ENCODE measurements at places on chromosomes 16 and 17.

GRCh38 chr17:78291944-78292910, 60.8 kb downstream of the TMEM235 start:
- DNase-seq = no peak

- no peak for DNase-seq
Measured at GRCh38 chr17:66474258-66474657, 171.8 kb downstream of the PRKCA start.

- DNase-seq = no peak
Measured at GRCh38 chr17:49013311-49014213, 16.4 kb downstream of the IGF2BP1 start.

DNA sequence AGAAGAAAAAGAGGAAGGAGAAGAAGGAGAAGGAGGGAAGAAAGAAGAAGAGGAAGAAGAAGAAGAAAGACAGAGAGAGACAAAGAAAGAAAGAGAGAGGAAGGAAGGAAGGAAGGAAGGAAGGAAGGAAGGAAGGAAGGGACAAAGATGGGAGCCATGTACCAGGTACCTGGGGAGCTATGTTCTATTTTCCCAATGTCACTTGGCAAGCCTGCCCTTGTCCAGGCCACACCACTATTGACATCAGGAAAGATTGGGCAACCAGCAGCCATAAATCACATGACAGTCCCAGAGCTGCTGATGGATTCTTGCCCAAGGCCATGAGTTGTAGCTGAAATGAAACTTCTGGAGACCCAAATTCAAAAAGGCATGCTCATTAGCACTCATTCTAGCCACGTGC, 2.7 kb upstream of the CES1 start:
- no peak for DNase-seq

DNA sequence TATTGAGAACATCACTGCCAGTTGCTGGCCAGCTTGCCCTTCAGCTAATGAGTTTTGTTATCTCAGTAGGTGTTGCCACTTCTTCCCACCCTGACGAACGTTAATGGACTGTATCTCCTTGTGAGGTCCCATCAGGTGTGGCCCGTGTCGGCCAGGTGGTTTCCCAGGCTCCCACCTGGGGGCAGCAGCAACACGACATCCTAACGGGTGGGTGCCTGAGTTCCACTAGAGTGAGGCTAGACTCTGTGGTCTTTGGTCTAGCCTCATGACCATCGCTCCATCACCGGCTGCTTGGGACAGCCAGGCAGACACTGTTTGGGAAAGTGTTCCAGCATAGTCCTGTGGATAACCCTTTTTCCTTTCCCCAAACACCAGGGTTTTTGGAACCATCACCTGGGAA, 45.6 kb upstream of the LCMT1 start:
- DNase-seq = no peak

- no peak for DNase-seq
Measured at GRCh38 chr16:66193543-66194229, 172.8 kb upstream of the CDH5 start.

GRCh38 chr16:89365044-89365467, 125.3 kb downstream of the ANKRD11 start:
- DNase-seq = no peak

- DNase-seq = no peak
Measured at GRCh38 chr16:88792078-88792550, 7.1 kb upstream of the PIEZO1 start.

GRCh38 chr16:85569615-85570212, 43.4 kb upstream of the GSE1 start:
- DNase-seq = no peak

DNA sequence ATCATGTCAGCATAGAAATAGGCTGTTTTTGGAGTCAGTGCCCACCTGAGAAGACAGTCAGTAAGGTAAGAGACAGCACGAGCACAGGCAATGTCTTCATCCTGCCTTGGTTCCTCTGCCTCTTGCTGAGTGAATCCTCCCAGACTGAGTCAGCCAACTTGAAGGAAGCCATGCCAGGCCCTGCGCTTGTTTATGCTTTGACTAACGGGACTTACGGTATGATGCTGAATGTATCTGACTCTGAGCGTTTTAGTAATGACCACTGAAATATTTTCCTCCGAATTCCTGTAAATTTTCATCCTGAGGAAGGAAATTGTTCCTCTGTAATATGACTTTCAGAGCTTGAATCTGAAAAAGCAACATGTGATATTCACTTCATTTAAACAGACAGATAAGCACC, 18.0 kb downstream of the C17orf67 start:
- DNase-seq = no peak

- DNase-seq = no peak
Measured at GRCh38 chr16:50613964-50614474, 65.8 kb downstream of the NKD1 start.

- DNase-seq = no peak
Measured at GRCh38 chr17:64686705-64687104, 24.6 kb upstream of the SMURF2 start.

GRCh38 chr17:40349477-40349894, 15.1 kb downstream of the GJD3 start:
- no peak for DNase-seq

DNA sequence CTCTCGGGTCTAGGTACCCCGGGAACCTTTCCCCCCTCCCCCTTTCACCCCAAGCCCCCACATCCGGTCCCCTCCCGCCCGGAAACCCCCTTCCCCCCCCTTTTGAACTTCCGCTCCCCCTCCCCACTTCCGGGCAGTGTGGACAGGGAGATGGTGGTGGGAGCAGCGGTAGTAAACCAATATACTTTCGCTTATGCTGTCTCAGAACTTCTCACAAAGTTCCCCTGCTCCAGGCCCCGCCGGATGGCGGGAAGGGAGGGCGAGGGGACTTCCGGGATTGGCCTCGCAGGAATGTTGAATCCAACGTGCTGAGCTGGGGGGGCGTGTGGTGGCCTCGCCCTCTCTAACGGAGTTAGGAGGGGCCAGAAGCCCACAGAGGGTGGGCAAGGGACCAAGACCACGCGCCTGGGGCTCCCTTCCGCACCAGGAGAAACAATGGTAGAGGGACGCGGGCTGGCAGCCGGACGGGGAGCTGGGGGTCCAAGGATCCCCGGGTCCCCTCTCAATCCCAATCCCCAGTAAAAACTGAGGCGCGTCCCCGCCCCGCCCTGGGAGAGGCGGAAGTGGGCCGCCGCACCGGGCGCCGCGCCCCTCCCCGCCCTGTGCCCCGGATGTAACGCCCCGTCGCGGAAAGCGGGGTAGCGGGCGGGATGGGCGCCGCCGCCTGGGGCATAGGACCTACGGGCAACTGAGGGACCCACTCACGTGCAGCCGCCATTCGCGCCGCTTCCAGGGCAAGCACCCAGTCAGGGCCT, 742 bp downstream of the PFN1 start:
- DNase-seq = no peak

- DNase-seq = no peak
Measured at GRCh38 chr17:48542698-48543106, 2.2 kb downstream of the HOXB2 start.

DNA sequence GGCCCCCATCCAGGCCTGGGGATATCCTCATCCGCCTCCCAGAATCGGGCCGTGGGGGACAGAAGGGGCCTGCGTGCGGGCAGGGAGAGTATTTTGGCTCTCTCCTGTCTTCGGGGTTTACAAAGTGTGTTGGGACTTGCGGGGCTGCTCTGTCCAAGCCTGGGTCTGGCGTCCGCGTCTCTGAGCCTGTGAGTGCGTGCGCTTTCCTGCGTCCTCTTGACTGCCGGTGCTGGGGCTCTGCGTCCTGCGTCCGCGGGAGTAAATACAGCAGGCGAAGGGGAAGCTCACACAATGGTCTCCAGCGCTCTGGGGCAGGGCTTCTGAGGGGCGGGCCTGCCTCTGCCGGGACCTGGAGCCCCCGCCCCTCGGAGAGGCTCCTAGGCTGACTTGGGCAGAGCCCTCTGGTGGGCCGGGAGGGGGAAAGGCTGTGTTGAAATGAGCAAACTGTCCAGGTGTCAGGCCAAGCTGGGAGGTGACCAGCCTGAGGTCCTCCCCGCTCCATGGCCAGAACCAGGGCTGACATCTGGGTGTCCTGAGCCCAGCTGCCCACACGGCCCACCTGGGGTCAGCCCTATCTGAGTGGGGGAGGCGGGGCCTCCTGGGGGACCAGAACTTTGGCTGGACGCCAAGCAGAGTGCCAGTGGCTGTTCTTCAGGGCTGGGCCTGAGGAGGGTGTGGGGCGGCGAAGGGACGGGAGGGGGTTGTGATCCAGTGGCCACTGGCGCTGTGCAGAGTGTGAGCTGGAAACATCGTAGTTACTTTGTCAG, 233.6 kb downstream of the SEC14L1 start:
- no peak for DNase-seq

DNA sequence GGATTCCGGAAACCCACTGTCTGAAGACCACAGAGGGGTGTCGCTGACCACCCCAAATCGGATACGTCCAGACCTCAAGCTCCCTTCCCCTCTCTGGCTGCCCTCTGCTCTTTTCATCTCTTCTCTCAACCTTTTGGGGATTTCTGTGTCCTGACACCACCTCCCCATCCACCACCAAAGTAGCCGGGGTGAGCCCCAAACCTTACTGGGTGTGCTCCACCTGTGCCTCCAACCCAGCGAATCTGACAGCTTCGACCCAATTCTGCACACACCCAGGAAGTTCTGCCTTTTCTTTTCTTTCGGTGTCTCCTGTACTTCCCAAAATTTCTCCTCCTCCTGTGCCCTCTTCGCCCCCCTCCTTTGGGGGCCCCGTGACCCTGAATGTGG, 534 bp downstream of the KCTD11 start:
- DNase-seq = no peak

DNA sequence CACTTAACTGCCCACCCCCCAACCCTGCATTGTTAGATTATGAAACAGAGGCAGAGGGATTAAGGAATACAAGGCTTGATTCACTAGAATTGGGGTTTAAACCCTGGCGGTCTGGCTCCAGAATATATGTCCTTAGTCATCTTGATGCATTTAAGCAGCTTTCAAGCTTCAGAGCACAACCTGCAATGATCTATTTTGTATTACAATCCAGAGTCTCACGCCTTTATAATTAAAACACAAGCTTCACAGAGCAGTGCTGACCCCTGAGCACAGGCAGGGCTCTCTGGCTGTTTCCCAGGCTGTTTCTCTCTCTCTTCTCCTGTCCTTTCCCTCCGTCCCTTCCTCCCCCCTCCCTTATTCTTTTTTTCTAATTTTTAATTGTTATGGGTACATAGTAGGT, 209.1 kb downstream of the SPECC1 start:
- no peak for DNase-seq

- DNase-seq = no peak
Measured at GRCh38 chr16:75109732-75110243, 6.8 kb downstream of the LDHD start.

- no peak for DNase-seq
Measured at GRCh38 chr17:2124391-2124790, 69.5 kb downstream of the HIC1 start.

- DNase-seq = peak; percentile 70
Measured at GRCh38 chr16:2023092-2024031, 3.3 kb upstream of the NHERF2 start.

- DNase-seq = no peak
Measured at GRCh38 chr16:23865853-23866252, 30.1 kb downstream of the PRKCB start.
